ENCODE measurements at places on chromosomes 7 and 10.

- no peak for DNase-seq
Measured at GRCh38 chr10:124546957-124547646, 85.5 kb downstream of the LHPP start.

- DNase-seq: no peak
Measured at GRCh38 chr7:26843705-26844104, 20.7 kb downstream of the SKAP2 start.

DNA sequence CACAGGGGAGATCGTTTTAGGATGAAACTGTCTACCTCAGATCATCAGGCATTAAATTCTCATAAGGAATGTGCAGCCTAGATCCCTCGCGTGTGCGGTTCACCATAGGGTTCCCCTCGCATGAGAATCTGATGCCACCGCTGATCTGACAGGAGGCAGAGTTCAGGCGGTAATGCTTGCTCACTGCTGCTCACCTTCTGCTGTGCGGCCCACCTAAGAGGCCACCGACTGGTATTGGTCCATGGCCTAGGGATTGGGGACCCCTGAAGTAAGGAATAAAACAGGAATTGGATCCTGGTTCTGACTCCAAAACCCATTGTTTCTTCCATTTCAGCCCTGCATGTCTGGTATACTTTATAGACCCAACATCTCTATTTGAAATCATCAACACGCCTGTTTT lies 4.1 kb downstream of the NOD1 start:
- DNase-seq: no peak

DNA sequence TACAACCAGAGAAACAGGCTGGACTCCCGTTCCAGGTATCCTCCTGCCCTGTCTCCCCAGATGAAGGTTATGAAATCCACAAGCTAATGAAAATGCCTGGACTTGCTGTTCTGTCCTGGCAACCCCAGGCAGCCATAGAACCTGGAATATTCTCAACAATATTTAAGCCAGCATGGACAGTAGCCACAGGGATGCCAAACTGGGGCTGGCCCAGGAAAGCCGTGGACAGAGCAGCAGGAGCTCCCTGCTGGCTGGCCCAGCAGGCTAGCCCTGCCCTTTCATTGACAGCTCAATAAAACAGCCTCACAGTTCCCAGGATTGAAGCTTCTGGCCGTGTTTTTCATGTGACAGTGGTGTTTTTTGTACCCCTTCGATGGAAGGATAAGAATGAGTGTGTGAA lies 230.6 kb downstream of the BMPER start:
- no peak for DNase-seq

DNA sequence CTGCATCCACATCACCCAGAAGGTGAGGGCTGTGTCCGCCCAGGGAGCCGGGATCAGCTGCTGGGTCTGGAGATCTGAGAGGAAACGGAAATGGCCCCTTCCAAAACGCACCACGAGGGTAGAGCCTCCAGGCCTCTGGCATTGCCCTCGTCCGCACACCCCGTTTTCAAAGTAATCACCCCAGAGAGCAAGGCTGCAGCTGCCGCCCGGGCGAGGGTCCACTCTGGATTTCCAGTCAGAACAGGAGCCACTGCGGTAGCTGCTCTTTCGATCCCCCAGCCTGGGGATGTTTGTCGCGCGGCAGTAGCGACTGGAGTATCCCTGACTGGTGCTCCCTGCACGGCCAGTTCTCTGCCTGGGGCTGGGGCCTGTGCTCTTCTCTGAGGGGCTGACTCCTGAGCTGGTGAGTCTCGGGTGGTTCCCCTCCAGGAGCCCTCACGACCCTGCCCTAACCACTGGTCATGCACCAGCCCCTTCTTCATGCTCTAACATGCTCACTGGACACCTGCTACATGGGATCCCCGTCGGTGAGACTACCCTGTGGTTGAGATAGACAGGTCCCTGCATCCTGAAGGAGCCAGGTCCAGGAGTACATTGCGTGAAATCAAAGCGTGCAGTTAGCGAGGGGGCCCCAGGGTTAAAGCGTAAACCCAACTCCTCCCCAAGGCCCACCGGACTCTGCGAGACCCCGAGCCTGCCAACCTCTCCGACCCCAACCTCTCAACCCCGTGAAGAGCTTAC lies 99.2 kb downstream of the FOXL3 start:
- DNase-seq: no peak

DNA sequence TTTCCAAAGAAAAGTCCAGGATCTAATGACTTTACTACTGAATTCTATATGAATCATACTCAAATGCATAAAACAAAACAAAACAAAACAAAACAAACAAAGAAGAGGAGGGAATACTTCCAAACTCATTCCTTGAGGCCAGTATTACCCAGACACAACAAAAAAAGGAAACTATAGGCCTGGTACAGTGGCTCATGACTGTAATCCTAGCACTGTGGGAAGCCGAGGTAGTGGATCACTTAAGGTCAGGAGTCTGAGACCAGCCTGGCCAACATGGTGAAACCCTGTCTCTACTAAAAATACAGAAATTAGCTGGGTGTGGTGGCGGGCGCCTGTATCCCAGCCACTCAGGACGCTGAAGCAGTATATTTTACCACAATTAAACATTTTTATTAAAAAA lies 114.6 kb downstream of the NRBF2 start:
- DNase-seq: no peak

DNA sequence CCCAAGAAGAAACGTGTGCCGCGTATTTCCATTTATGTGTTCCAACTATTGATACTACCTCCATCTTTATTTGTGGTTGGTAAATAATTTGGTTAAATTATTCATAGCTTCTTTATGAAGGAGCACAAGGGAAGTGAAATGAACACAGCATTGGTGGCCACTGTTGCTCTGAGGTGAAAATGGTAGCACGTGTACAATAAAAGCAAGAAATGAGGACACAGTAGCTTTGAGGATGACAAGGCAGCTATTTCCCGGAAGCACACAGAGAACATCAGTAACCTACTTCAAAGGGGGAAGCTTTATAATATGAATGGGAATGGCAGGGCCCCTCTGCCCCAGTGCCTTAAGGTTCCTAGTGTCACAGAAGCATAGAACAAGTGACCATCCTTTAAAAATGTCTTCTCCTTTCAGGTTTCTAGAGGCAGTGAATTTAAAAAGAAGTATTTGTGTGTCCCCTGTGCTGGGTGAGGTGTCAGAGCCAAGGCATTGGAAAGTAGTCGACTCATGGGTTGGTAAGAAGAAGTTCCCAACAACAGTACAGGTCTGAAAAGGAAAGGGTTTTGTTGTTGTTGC lies 78.8 kb downstream of the SGMS1 start:
- DNase-seq: no peak

DNA sequence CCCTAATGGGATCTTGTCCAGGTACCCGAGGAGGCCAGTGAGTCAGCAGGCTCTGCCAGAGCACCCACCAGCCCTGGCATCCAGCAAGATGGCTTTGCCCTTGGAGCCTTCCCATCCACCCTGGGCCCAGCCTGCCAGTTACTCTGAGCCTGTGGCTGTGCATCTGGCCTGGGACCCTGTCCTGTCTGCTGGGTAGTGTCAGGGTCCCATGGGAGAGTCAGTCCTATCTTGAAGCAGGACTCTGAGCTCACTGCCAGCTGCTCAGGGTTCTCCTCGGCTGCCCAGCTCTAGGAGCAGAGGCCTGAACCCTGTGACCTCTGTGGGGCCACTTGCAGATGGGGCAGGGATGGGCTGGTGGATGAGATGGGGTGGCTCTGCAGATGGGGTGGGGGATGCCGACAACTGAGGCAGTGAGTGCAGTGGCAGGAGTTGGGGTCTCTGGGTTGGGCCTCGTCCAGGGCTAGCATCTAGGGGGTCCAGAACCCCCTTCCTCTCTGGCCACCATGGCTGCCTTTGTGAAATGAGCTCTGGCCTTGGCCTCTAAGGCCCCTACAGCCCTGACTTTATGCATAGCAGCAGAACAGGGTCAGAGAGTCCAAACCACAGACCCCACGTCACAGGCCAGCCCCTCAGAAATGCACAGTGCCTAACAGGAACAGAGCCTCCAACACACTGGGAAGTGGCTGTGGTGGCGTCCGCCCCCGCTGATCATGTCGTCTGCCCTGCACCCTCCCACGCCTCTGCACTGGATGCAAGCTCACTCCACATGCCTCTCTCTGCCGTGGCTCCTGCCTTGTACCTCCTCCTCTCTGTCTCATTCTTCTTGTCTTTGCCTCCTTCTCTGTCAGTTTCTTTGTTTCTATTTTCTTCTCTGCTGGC lies 88.1 kb upstream of the RET start:
- no peak for DNase-seq

- DNase-seq: no peak
Measured at GRCh38 chr7:30902466-30902865, 9.2 kb upstream of the AQP1 start.

DNA sequence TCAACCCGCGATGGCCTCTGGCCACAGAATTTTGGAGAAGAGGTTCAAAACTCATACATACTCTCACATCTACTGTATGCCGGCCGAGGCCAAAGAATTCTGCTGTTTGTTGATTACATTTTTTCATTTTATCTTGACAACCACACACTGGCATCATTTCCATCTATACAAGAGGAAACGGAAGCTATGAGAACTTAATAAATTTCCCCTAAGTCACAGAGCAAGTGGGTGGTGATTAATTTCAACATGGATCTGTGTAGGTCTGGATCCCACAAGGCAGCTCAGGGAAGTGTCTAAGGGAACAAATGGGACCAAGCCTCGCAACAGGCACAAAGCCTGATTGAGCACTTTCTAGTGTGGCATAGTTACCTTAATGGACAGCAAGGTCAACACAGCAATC lies 18.0 kb downstream of the ELMO1 start:
- no peak for DNase-seq

DNA sequence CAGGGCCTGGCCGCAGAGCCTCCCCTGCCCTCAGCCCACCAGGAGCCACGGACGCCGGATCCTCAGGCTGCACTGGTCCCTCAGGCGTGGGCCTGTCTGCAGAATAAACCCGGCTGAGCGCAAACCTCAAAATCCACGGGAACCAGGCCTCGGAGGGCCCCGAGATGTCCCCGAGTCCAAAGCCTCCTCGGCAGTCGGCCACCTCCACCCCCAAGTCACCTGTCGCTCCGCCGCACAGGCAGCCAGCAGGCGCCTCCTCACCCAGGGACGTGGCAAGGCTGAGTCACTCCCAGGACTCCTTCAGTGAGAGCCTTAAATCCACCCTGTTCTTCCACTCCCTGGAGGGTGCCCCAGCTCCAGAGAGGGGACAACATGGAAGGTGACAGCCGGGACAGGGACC lies 33.2 kb downstream of the STK32C start:
- DNase-seq: no peak

Measured in NCI-H524 (cell line).